Kidney capillary endothelial cell (primary cell): ENCODE measurements at places on chromosomes 11 and 22.

GRCh38 chr11:75303544-75304224, 47.8 kb downstream of the ARRB1 start:
- no peak for DNase-seq

GRCh38 chr11:113531083-113531482, 55.9 kb upstream of the DRD2 start:
- no peak for DNase-seq

DNA sequence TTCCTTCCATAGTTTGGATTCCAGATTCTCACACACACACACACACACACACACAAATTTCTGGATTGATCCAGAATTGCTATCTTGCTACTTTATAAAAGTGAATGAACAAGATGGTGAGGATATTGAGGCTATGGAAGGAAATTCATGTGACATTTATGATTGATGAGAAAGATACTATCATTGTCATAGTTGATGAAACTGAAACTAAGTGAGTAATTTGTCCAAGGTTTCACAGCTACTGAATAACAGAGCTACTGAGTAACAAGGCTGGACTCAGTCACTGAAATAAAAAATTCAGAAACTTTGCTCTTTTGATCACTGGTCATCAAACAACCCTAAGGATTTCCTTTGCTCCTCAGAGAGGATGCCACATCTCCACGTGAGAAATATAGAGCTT, 16.2 kb downstream of the OR5D16 start:
- DNase-seq: no peak

DNA sequence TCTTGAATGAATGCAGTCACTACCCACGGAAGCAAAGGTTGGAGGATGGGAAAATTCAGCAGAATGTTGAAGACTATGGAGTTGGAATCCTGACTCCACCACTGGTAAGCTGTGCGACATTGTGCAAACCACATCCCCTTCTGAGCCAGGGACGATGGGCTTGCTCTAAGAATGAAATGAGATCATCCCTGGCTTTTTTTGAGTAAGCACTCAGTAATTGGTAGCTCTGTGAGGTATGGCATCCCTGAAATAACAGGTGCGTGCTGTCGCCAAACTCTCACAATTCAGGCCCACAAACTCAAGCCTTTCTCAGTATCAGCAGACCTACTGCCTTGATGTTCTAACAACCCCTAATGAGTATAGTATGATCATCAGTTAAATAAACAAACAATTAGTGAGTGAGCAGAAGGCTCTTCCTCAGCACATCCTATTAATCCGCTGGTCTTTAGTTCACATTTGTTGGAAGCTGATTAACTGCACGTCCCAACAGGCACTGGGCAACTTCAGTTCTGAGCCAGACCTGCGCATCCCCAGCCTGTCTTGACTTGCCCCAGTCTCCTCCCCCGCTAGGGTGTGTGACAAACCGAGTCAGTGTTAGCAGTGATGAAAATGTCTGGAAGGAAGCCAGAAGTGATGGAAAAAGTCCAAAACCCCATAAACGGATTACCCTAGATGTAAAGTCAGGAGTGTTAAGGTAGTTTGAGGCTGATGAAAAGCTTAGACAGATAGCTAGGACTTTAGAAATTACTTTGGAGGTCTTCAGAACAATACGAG, 235.5 kb downstream of the GRIK4 start:
- DNase-seq: no peak

GRCh38 chr11:3838504-3838903, 2.3 kb downstream of the RHOG start:
- DNase-seq: no peak
